ENCODE measurements at places on chromosomes 12 and 14.

- DNase-seq: no peak
Observed at GRCh38 chr12:52670961-52671360, 9.2 kb downstream of the KRT1 start.

DNA sequence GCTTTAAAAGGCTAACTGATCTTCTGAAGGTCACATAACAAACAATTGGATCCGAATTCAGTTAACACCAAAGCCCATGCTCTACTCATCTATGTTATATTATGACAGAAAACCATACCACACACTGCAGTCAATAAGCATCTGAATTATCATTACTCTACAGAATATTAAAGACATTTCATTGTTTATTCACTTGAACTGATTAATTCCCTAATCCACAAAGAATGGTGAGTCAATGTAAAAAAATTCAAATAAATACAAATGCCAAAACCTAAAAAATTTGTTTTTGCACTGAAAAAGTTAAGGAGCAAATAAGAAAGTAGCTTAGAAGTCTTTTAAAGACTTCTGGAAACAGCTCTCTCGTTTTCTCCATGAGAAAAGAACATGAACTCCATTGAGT is 13.7 kb downstream of the NID2 start:
- DNase-seq: no peak

DNA sequence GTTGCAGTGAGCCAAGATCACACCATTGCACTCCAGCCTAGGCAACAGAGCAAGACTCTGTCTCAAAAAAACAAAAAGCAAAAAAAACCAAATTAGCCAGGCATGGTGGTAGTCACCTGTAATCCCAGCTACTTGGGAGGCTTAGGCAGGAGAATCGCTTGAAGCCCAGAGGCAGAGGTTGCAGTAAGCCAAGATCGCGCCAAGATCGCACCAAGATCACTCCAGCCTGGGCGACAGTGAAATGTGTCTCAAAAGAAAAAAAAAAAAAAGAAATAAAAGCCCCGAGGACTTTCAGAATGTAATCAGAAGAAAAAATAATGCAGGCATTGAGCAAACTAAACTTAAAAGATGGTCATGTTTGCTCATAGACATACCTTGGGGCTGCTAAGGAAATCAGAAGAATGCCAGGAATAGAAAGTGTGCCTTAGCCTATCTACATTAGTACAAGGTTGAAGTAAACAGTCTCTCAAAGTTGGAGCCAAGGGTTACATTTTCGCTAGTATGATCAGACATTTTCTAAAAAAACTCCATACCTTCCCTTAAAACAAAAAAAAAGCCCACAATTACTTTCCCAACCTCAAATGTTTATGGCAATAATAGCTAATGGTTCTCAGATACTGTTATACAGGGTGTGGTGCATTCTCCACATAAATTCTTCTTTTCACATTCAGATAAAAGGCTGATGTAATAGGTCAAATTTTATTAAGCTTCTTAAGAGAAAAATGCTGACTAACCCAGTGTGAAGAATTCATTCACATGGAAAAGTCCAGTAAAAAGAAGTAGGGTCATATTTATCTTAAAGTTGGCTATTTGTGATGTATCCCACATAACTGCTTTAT is 15.8 kb downstream of the DTD2 start:
- DNase-seq: no peak

GRCh38 chr12:58413794-58414193 is 472.4 kb downstream of the ATP23 start:
- DNase-seq: no peak

DNA sequence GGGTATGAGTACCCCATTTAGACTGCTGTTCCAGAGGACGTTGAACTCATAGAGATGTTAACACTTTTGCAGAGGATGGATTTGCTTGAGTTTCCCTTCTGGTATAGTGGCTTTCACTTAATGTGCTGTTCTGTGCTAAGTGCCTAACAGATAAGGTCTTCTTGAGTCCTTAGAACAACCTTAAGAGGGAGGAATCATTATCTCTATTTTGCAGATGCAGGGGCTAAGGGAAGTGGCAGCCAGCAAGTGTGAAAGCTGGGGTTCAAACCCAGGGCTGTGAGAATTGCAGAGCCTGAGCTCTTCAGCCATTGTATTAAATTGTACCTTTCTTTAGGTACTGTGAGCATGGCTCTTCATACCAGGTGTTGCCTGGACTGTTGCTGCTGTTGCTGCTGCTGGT is 122.1 kb upstream of the NRXN3 start:
- no peak for DNase-seq
